Tibial nerve (tissue), 4 donors: ENCODE measurements at places on chromosomes 11 and 22.
A peak's percentile ranks its signal among the peaks of the same experiment; 100 is the strongest.

GRCh38 chr11:74320538-74320937 lies 9.1 kb upstream of the P4HA3 start:
- no peak for DNase-seq

DNA sequence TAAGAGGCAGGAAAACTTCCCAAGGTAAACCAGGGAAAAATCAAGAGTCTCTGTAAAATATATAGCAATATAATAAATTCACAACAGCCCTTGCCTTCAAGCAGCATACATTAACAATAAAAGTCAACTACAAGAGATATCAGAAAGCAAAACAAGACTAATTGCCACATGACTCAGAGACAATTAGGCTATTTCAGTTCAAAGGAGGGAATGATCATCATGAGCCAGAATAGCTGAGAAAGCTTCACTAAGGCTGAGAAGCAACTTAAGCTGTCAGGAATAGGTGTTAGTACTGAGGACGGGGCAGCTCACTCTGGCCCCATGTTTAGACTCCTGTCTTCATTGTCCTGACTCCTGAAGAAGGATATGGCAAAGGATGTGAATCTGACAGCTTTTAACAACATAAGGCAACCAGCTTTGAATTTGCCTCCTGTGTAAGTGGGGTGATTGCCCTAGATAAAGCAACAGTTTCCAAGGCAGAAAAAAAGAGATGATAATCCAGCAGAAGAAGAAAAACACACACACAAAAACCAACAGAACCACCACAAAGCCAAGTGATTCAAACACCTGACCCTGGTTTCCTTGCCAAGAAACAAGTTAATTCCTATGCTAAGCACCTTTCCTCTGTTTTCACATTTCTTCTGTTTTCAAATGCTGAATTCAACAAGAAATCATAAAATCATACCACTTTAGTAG lies 60.8 kb downstream of the SIK3 start:
- no peak for DNase-seq

GRCh38 chr22:25493794-25494193 lies 70.7 kb upstream of the GRK3 start:
- DNase-seq: no peak

GRCh38 chr11:62340269-62340901 lies 3.1 kb downstream of the ASRGL1 start:
- DNase-seq: peak; percentile 35

DNA sequence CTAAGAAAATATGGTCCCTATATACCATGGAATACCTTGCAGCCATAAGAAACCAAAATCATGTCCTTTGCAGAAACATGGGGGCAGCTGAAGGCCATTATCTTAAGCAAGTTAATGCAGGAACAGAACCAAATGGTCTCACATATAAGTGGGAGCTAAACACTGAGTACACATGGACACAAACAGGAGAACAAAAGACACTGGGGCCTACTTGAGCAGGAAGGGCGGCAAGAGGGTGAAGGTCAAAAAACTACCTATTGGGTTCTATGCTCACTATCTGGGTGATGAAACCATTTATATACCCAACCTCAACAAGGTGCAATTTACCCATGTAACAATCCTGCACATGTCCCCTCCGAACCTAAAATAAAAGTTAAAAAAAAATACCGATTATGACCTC lies 22.5 kb downstream of the GAS2 start:
- no peak for DNase-seq

DNA sequence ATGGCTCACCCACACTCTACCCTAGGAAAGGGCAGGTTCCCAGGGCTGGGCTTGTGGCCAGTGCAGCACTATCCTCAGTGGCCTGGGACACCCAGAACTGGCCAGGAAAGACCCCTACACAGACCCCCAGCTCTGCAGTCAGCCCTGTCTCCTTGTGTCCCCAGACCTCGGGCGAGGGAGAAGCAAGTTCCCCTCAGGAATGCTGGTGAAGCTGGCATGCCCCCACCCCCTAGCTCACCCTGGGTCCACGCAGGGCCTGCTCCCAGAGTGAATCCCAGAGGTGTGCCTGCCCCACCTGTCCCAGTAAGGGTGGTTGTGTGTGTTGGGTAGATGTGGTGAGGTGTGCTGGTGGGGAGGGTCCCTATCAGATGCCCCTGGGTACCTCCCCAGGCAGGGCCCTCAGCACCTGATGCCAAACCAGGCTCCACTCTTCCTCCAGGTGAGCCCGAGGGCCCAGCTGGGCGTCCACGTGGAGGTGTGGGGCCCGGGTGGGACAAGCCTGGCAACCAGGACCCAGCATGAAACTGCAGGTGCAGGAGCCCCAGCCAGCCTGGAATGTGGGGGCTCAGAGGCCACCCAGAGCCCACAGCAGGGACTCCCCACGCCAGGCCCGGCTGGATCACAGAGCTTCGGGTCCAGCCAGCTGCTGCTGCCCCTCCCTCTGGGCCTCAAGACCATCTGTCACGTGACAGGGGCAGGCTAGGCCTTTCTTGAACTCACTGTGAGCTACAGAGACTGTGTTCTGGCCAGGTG lies 48.4 kb upstream of the KCNQ1OT1 start:
- DNase-seq: no peak

DNA sequence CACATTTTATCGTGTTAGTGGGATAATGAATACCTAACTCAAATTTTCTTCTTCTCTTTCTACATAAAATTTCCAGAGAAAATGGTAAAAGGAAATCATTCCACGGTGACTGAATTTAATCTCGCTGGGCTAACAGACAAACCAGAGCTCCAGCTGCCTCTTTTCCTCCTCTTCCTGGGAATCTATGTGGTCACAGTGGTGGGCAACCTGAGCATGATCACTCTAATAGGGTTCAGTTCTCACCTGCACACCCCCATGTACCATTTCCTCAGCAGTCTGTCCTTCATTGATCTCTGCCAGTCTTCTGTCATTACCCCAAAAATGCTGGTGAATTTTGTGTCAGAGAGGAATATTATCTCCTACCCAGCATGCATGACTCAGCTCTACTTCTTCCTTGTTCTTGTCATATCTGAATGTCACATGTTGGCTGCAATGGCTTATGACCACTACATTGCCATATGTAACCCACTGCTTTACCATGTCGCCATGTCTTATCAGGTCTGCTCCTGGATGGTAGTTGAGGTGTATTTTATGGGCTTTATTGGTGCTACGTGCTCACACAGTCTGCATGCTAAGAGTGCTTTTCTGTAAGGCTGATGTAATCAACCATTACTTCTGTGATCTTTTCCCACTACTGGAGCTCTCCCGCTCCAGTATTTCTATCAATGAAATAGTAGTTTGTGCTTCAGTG lies 24.1 kb downstream of the OR10D3 start:
- DNase-seq: no peak
